SJCRH30 (cell line): ENCODE measurements at places on chromosomes 2 and 18. TPM values are rescaled to one million over a fixed set of nuclear protein-coding genes. Genes with fewer than 3 reads are reported as not detected.

The KCNJ3 gene
- not detected in 2 replicates for total RNA-seq

GRCh38 chr2:74528600-74529356 lies 728 bp downstream of the AUP1 start:
- no peak for DNase-seq
- peaks cover 7% of the 10 kb centered on the region for H3K4me1 ChIP-seq
- no peaks in the 10 kb centered on the region for H3K27me3 ChIP-seq

DNA sequence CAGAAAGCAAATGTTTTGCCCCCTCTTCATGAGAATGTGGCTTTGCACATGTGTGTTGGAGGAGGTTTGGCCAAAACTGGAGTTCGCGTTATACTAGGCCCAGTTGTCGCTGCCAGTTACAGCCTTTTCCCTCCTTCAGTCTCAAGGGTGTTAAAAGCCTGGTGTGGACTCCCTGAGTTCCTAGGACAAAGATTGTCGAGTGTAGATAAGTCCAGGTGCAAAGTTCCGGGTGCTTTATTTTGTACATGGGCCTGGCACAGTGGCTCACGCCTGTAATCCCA lies 542 bp upstream of the RNF103 start:
- H3K36me3 ChIP-seq = peaks cover 7% of the 10 kb centered on the region; the same call in 1 of the 2 replicates
- no peaks in the 10 kb centered on the region for H3K27me3 ChIP-seq
- H3K4me3 ChIP-seq = peak overlapping the region; percentile 88
- DNase-seq = peak; percentile 84
- H3K27ac ChIP-seq = peak overlapping the region; percentile 96

- H3K27me3 ChIP-seq = no peaks in the 10 kb centered on the region
- H3K27ac ChIP-seq = no peak overlapping the region
- H3K36me3 ChIP-seq = no peaks in the 10 kb centered on the region
- no peak for DNase-seq
- H3K4me1 ChIP-seq = no peaks in the 10 kb centered on the region
Observed at GRCh38 chr18:56199580-56200330, 438.6 kb downstream of the TXNL1 start.

DNA sequence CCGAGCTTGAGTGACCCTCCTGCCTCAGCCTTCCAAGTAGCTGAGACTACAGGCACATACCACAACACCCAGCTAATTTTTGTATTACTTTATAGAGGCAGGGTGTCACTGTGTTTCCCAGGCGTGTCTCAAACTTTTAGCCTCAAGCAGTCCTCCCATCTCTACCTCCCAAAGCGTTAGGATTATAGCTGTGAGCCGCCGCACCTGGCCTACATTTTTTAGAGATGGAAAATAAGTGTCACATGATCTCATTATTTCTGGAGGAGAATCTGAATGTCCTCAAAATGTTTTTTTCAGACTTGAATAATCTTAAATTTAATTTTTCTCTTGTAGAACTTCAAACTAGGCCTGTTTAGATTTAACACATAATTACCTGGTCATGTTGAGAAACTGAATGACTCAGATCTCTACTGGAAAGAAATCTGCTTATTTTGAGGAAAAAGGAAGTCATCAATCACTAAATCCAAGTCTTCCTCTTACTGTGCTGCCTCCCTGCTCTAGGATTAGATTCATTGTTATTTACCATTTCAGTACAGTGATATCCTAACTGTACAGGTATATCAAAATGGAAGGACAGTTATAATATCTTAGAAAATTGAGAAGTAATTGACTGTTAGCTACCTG lies 92.4 kb downstream of the COX7A2L start:
- DNase-seq = no peak
- H3K36me3 ChIP-seq = peaks cover 21% of the 10 kb centered on the region
- no peaks in the 10 kb centered on the region for H3K4me1 ChIP-seq
- H3K27ac ChIP-seq = no peak overlapping the region

DNA sequence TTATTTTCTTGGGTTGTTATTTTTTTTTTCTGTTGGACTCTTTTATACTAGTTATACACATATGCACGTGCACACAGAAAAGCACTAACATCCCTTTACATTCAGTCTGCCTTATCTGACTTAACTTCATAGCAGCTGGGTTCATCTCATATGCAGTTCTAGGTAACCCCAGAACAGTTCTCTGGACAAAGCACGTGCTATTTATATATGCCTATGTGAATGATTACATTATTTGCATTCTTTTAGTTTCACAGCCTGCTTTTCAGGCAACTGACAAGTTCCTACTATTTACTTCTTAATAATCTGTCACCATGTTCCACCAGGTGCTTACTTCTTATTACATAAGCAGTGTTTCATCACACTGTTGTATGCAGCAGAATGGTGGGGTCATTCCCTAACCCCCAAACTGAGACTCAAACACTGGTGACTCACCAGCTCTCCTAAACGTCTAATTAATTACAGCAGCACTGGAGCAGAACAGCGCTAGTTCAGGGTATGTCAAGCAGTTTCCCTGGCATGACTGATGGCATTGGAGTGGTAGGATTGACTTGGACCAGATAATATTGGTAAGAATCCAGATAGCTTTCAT lies 372.8 kb downstream of the CLIP4 start:
- no peak overlapping the region for H3K4me3 ChIP-seq
- H3K36me3 ChIP-seq = peaks cover 14% of the 10 kb centered on the region; the same call in 1 of the 2 replicates
- H3K27ac ChIP-seq = no peak overlapping the region
- H3K27me3 ChIP-seq = no peaks in the 10 kb centered on the region
- no peak for DNase-seq
- H3K4me1 ChIP-seq = no peaks in the 10 kb centered on the region

GRCh38 chr2:158013891-158014290 lies 87.8 kb upstream of the UPP2 start:
- no peaks in the 10 kb centered on the region for H3K36me3 ChIP-seq
- no peak for DNase-seq
- H3K4me1 ChIP-seq = 0 out of 2 replicates have a peak, but pooled peaks cover 3% of the 10 kb centered on the region
- H3K27me3 ChIP-seq = no peaks in the 10 kb centered on the region
- no peak overlapping the region for H3K27ac ChIP-seq

The TNFAIP6 gene
- 0.08 and 0.18 TPM in 2 replicates for total RNA-seq

- no peak overlapping the region for H3K4me3 ChIP-seq
- DNase-seq = no peak
- H3K36me3 ChIP-seq = no peaks in the 10 kb centered on the region
- H3K4me1 ChIP-seq = no peaks in the 10 kb centered on the region
Observed at GRCh38 chr18:59492756-59493421, 133.8 kb upstream of the LMAN1 start.

GRCh38 chr18:68519336-68519735 lies 195.6 kb downstream of the TMX3 start:
- no peak overlapping the region for H3K27ac ChIP-seq
- no peak for DNase-seq
- no peak overlapping the region for H3K4me3 ChIP-seq
- H3K36me3 ChIP-seq = no peaks in the 10 kb centered on the region

DNA sequence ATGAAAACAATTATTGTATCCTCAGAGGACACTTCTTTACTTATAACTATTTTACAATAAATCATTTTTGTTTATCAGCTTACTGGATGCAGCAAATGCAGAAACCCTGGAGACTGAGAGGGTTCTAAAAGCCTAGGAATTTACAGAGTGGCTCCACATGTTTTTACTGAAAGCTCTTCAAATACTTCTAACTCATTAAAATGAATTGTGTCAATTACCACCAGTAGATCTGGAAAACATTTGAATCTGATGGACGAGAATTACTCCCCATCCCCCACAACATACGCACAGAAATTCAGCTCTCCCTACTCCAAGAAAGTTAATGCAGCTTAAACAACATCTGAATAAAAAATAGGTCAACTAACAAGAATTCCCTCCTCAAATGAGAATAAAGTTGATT lies 319.8 kb upstream of the FIGN start:
- no peaks in the 10 kb centered on the region for H3K27me3 ChIP-seq
- H3K4me1 ChIP-seq = no peaks in the 10 kb centered on the region
- no peak for DNase-seq
- H3K27ac ChIP-seq = no peak overlapping the region
- H3K36me3 ChIP-seq = no peaks in the 10 kb centered on the region

- no peaks in the 10 kb centered on the region for H3K4me1 ChIP-seq
- no peak overlapping the region for H3K27ac ChIP-seq
- no peaks in the 10 kb centered on the region for H3K36me3 ChIP-seq
- no peaks in the 10 kb centered on the region for H3K27me3 ChIP-seq
- DNase-seq = no peak
Observed at GRCh38 chr2:143730155-143730952, 601.1 kb downstream of the ARHGAP15 start.

- H3K36me3 ChIP-seq = no peaks in the 10 kb centered on the region
- peak; percentile 53 for DNase-seq
- H3K27ac ChIP-seq = peak overlapping the region; percentile 36
- peaks cover 16% of the 10 kb centered on the region for H3K4me1 ChIP-seq
- peak overlapping the region; percentile 36 for H3K4me3 ChIP-seq
Observed at GRCh38 chr2:144596073-144596871, 76.4 kb upstream of the ZEB2 start.

DNA sequence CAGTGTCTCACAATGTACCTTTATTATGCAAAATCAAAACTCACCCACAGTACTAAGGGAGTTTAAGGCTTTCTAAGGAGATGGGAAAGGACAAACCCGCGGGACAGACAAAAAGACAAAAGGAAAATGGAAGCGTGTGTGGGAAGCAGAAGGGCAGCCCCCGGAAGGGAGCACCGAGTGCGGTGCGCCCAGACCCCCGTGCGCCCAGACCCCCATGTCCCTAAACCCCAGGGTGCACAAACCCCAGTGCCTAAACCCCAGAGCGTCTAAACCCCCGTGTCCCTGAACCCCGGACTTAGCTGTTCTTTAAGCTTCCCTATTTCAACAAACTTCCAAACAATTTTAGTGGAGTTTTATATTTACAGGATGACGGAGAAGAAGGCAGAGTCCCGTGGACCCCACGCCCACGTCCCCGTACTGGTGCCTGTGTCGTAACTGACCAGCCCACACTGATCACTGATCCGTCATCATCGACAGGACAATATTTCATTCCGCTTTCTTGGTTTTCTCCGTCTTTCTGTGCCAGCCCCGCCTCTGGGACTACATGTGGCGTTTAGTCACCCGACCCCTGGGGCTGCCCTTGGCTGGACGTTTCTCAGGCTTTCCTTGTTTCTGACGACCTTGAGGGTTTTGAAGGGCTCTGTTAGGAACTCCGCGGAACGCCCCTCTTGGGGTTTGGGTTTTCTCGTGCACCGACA lies 76.9 kb downstream of the RTP5 start:
- no peaks in the 10 kb centered on the region for H3K36me3 ChIP-seq
- no peak overlapping the region for H3K4me3 ChIP-seq
- no peak overlapping the region for H3K27ac ChIP-seq
- H3K27me3 ChIP-seq = no peaks in the 10 kb centered on the region
- DNase-seq = no peak

DNA sequence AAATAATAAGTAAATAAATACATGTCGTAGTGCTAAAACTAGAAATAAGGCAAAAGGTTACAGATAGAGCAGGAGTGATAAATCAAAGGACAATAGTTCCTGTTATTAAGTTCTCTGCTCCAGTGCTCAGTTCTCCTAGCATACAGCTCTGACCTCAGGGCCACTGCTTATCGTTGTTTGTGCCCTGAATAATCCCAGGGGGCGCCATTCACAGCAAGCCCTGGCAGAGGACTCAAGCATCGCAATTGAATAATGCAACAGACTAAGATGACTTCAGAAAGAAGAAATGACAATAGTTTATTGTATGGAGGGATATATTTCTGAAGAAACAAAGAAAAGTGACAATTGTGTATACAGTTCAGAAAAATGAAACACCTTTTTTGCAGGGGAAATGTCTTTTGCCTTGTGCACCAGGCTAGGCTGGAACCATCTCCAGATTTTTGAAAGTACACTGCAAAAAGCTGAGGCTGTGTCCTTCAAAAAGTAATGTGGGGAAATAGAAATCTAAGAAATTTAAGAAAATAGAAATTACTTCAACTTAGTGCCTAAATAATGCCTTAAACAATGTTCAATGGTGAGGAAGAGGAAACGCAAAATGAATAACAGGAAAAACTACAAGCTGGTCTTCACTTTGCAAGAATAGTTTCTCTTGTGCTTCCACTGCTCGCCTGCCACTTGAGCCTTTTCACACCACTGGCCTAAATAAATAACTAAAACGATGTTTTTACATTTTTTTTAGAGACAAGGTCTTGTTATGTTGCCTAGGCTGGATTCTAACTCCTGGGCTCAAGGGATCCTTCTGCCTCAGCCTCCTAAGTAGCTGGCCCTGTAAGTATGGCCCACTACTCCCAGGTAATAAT lies 19.0 kb upstream of the CCNYL1 start:
- H3K27me3 ChIP-seq = no peaks in the 10 kb centered on the region
- no peaks in the 10 kb centered on the region for H3K4me1 ChIP-seq
- H3K27ac ChIP-seq = no peak overlapping the region
- no peak overlapping the region for H3K4me3 ChIP-seq
- DNase-seq = no peak

DNA sequence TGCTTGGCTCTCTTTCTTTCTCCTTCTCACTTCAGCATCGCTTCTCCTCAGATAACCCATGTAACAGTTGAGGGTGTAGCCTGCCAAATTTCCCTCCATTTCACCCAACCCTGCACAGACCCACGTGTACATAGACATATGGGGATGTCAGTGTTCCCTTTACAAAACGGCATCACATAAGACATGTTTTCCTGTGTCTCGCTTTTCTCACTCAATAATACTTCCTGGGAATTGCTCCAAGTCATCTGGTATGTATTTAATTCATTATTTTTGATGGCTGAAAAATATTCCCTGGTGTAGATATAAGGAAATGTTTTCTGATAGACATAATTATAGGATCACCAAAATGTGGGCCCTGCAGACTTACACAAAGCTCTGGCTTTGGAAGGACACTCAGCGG lies 176.8 kb downstream of the LOXHD1 start:
- no peaks in the 10 kb centered on the region for H3K4me1 ChIP-seq
- no peak overlapping the region for H3K4me3 ChIP-seq
- DNase-seq = no peak
- no peaks in the 10 kb centered on the region for H3K27me3 ChIP-seq
- H3K27ac ChIP-seq = no peak overlapping the region
- H3K36me3 ChIP-seq = no peaks in the 10 kb centered on the region

- no peak overlapping the region for H3K4me3 ChIP-seq
- 0 out of 2 replicates have a peak, but pooled peaks cover 3% of the 10 kb centered on the region for H3K27me3 ChIP-seq
- no peaks in the 10 kb centered on the region for H3K4me1 ChIP-seq
- H3K27ac ChIP-seq = no peak overlapping the region
- DNase-seq = no peak
Observed at GRCh38 chr2:194494401-194494800, 1162.6 kb upstream of the SLC39A10 start.

GRCh38 chr2:197324801-197325200 lies 14.2 kb upstream of the ANKRD44 start:
- DNase-seq = no peak
- H3K36me3 ChIP-seq = no peaks in the 10 kb centered on the region
- H3K27me3 ChIP-seq = no peaks in the 10 kb centered on the region
- no peak overlapping the region for H3K4me3 ChIP-seq
- no peak overlapping the region for H3K27ac ChIP-seq

DNA sequence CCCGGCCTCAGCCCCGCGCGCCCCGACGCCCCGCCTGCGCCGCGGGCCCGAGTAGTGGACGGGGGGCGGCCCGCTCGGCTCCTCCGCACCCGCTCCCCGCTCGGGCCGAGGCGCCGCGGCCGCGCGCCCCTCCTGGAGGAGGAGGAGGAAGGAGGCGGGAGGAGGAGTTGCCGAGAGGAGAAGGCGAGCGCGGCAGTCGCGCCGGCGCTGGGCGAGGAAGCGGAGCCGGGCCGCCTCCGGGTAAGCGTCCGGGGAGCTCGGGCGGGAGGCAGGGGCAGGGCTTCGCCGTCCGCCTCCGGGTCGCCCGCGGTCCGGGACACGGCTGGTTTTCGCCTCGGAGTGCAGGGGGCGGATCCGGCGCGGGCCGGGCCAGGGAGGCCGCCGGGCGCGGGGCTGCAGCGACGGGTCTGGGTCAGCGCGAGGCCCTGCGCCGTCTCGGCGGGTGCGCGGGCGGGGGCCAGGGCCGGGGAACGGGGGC lies at the start of gene SOCS6:
Gene SOCS6, plus strand, starts transcription at position 195 of the 478 bp plus-strand sequence. CDS start 35,624 bp downstream, outside the sequence.
- no peaks in the 10 kb centered on the region; the same call in 1 of the 2 replicates for H3K4me1 ChIP-seq
- peak; percentile 54 for DNase-seq
- peak within 1 kb of the TSS; percentile 39; the same call in 1 of the 2 replicates for H3K27ac ChIP-seq
- no peaks in the 10 kb centered on the region for H3K27me3 ChIP-seq
- H3K4me3 ChIP-seq = peak within 1 kb of the TSS; percentile 88
